ENCODE measurements at places on chromosomes 4 and X.

- DNase-seq: no peak
Observed at GRCh38 chrX:116230130-116230898, 59.8 kb downstream of the AGTR2 start.

DNA sequence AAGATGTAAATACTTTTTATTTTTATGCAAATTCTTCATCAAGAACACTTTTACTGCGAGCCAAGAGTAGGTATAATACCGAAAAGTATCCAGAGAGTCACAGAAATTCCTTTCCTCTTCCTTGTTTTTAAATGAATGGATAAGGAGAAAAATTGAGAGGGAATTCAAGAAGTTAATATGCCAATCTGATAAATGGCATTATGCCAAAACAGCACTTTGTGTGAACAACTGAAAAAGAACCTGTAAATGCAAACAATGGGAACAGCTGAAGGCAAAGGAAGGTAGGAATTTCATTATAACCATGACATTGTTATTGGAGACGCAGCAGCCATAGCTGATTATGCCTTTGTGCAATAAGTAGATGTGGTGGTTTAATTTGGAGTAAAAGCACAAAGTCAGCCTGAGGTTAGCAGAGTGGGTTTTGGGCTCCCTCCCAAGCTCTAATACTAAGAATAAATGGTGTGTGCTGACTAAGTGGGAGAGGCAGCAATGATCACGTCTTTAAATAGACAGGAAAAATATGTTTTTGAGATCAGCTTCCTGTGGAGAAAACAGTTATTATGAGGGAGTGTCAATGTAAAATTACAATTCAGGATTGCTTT, 209.8 kb upstream of the NDST4 start:
- DNase-seq: no peak

- DNase-seq: no peak
Observed at GRCh38 chr4:12393631-12394262, 965.1 kb upstream of the HS3ST1 start.

DNA sequence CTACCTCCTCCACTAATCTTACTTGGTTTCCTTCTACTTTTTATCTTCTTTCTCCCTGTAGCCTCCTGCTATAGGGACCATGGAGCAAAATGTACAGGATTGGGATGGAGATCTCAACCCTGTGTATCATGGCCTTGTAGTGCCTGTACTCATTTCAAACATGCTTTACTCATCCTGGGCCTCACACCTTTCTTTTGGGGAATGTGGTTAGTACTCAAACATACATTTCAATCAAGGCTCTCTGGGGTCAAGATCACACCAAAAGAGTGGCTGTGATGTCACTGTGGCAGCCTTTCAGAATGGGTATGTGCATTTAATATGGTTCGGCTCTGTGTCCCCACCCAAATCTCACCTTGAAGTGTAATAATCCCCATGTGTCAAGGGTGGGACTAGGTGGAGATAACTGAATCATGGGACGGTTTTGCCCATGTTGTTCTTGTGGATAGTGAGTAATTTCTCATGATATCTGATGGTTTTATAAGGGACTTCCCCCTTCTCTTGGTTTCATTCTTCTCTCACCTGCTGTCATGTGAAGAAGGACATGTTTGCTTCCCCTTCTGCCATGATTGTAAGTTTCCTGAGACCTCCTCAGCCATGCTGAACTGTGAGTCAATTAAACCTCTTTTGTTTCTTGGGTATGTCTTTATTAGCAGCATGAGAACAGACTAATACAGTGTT, 205.1 kb downstream of the RASL11B start:
- no peak for DNase-seq

DNA sequence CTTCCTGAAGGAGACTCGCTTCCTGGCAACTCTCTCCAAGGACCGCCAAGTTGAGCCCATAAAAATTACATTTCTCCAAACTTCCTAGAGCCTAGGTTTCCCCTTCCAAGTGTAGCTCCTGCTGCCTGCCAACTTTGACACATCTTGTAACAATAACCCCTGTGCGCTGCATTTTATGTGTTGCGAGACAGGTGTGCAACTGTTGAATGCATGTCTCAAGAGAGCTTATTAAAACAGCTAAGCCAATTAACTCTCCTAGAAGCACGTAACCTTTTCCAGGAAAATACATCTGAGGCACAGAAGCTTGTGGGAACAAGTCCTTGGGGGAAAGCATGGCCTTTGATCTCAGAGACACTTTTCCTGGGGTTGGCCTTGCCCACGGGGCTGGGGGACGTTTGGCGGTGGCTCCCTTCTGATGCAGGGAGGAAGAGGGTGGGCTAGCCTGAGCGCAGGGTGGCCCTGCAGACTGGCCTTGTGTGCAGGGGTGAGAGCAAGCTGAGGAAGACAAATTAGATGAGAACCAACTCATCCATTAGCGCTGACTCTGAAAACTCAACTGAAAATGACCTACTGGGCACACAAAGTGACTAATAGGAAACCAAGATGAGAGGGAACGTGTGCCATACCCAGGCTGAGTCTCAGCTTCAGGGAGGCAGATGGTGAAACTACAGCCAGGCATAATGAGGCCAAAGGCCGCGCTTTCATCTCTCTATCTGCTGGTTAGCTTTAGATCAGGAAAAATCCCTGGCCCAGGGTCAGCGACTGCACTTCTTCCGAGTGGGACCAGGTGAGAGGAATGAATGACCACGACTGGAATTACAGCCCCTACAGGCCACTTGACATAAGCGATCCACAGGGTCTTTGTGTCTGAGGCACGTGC, 75.3 kb downstream of the ENPP6 start:
- DNase-seq: no peak

GRCh38 chr4:184420881-184421416, 53.4 kb downstream of the IRF2 start:
- DNase-seq: no peak

DNA sequence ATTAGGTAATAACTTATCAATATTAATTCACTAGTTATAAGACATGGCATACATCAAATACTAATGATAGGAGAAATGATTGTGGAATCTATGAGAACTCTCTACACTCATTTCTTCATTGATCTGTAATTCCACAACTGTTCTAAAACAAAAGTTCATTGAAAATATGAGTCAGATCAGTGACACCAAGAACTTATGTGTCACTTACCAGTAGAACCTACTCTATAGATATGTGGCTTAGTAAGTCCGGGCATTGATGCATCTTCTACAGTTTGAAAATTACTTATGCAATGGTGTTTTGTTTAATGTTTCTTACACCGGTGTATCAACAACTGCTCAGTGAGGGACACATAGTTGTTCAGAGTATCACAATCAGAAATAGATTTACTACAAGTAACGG, 520.3 kb downstream of the ARAP2 start:
- DNase-seq: no peak

DNA sequence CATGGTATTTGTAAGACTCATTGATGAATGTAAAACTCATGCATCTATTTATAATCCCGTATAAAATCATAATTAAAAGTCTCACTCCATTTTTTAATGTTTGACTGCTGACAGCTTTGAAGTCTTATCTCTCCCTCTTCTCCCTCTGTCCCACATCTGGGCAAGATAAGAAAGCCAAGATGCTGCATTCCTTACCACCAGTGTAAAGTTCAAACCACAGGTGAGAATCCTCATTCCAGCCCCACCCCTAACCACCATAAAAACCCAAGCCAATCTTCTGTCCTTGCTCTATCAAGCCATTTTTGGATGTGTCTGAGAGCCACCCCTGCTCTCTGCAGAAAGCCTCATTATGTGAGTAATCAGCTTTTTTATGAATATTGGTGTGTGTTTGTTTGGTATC, 59.3 kb upstream of the MAGED1 start:
- DNase-seq: no peak

DNA sequence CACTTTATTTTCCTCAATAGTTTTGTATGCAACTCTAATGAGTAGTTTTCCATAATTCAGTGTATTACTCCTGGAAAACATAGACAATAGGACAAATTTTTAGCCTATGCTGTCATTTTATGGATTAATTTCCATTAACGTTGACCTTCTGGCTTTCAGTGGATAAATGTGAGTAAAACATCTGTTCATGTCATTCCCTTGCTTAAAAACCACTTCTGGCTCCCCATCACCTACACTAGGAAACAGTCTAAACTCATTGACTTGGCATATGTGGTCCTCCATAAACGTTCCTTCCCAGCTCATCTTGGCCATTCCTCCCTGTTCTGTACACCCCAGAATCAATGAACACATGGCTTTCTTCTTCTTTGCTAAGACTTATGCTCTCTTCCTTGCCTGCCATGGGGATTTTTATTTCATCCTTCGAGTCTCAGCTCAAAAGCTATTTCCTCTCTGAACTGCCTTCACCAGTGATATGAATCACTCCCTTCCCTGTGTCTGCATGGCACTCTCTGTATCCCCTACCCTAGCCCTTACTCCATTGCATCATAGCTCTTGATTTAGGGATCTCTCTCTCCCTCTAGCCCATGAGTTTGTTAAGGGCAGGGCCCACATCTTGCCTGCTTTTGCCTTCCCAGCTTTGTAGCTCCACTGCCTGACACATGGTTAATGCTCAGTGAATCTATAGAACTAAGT, 34.8 kb downstream of the DOCK11 start:
- DNase-seq: no peak

DNA sequence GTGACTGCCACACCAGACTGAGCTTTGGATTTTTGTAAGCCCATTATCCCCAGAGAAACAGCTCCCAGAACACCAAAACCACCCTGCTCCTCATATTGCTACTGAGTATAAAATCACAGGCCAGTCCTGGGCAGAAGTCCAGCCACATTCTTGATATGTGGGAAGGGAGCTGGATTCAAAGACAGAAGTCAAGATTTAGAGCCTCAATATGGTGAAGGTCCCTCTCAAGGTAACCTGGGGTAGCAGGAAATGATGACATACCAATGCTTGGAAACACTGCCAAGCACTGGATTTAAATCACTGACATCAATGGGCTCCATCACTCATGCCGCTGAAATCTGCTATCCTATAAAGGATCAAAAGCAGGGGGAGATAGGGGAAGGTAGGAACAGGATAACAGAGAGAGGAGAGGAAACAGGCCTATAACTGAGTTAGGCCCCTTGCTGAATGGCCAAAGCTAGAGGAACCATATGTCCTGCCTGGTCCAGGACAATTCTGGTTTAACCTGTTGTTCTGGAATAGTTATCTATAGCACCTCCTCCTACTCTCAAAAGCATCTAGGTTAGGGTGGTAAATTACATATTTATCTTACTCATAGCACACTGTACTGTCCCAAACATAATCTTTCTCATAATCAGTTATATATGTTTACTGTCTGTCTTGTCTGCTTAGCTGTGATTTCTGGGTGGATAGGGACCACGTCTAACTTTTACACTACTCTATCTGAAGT, 83.7 kb upstream of the NHS start:
- DNase-seq: no peak

DNA sequence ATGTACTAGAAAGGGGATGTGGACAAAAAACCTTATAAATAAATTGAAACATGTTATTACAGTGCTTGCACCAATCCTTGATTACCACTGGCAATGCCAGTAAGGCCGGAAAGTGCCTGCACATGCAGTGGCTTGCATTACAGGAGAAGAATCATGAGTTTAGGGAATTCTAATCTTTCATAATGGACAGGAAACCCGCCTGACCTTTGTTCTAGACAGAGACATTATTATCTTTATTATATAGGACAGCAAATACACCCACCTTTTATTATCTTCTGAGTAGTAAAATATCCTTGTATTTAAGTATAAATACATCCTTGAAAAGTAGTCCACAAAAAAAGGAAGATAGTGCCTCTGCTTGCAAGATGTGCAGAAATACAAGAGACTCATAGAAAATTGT, 379.9 kb upstream of the LCORL start:
- no peak for DNase-seq

GRCh38 chr4:37002625-37003024, 241.9 kb upstream of the NWD2 start:
- DNase-seq: no peak

DNA sequence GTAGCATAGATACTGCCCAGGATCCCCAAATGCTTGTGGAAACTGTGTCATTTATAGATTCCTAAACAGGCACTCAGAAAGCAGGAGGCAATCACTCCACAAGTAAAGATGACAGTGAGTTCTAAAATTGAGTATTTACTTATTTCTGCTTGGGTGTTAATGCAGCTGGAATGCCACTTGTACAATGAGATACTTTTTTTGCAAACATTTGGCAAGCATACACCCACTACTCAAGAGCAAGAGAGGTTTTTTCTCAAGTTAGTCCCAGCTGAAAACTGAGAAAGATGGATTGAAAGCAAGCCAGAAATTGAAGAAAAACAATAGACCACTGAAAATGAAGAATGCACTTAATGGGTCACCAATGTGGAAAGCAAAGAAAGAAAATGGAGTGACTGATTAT, 22.5 kb downstream of the GABRA3 start:
- no peak for DNase-seq

DNA sequence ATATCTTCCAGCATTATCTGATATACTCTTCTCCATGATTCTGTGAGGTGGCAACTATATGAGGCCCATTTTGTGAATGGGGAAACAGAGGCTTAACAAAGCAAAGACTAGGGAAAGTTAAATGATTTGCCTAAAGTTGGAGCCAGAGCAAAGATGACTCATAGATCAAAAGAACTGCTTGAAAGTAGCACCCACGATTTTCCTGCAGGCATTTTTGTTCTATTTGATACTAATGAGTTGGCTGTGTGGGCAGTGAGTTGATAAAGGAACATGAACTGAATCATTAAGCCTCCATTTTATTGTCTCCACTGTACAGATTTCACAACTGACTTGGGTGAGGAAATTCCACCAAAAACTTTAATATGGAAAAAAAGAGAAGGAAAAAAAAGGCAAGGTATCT, 138.9 kb upstream of the IGFBP7 start:
- DNase-seq: no peak

DNA sequence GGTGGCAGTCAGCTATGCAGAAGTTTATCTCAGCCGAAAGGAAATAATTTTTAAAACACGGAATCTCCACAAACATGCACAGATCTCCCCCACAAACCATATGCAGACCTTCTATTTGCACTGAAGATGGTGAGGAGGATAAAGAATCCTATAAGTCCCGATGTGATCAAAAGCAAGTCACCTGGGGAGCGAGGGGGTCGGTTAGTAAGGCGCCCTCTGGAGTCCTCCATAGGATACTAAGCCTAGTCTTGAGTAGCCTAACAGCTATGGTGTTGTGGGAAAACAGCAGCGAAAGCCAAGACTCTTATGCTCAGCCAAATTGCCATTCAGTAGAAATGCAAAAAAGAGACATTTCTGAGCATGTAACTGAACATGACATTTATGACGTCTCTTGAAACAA, 210.9 kb downstream of the FRMPD4 start:
- DNase-seq: no peak

DNA sequence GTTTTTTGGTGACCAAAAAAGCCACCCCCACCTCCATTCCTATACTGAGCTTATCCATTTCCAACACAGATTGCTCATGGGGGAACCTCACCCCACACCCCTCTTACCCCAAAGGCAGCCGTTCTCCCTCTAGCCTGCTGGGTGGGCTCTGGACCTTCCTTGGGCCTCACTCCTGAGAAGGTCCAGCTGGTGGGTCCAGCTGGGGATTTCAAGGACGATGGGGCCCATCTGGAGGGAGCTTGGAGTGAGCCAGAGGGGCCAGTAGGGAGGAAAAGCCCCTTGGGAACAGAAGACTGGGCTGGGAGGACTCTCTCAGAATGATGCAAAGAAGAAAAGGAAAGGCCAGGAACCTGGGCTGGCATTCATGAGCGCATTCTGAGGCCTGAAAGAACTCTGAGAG, 42.0 kb upstream of the PJA1 start:
- no peak for DNase-seq
